ENCODE measurements at places on chromosomes 5 and 9.

- no peak for DNase-seq
These were observed 72.7 kb upstream of the ORM1 start for GRCh38 chr9:114250235-114250568.

- no peak for DNase-seq
These were observed 23.9 kb upstream of the TMC1 start for GRCh38 chr9:72497447-72498046.

GRCh38 chr5:122500245-122501088, 188.4 kb downstream of the SNCAIP start:
- peak; percentile 58 for DNase-seq

GRCh38 chr9:90881648-90882047, 80.0 kb downstream of the SYK start:
- peak; percentile 96 for DNase-seq

GRCh38 chr5:127515693-127516440, 1.6 kb upstream of the PRRC1 start:
- DNase-seq, result no peak

DNA sequence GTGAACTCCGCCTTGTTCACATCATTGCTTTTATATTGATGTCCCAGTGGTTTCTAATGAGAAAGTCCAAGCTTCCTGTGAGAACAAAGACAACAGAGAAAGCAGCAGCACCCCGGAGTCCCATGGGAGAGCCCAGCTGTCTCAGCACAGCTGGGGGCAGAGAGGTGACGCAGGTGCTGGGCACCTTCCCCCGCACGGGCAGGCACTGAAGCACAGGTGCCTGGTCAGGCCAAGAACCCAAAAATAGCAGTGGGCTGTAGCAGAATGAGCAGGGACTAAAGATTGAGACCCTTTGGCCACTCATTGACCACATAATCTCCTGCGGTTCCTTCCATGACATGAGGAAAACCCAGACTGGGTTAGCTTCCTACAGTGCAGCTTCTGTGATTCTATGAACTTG, 18.8 kb downstream of the SRD5A1 start:
- peak; percentile 92 for DNase-seq

- no peak for DNase-seq
These were observed 30.2 kb downstream of the RETREG1 start for GRCh38 chr5:16586556-16586955.

- peak; percentile 66 for DNase-seq
These were observed 36.0 kb downstream of the POC5 start for GRCh38 chr5:75681125-75681830.

- no peak for DNase-seq
These were observed 45.9 kb downstream of the CERT1 start for GRCh38 chr5:75465480-75465879.

DNA sequence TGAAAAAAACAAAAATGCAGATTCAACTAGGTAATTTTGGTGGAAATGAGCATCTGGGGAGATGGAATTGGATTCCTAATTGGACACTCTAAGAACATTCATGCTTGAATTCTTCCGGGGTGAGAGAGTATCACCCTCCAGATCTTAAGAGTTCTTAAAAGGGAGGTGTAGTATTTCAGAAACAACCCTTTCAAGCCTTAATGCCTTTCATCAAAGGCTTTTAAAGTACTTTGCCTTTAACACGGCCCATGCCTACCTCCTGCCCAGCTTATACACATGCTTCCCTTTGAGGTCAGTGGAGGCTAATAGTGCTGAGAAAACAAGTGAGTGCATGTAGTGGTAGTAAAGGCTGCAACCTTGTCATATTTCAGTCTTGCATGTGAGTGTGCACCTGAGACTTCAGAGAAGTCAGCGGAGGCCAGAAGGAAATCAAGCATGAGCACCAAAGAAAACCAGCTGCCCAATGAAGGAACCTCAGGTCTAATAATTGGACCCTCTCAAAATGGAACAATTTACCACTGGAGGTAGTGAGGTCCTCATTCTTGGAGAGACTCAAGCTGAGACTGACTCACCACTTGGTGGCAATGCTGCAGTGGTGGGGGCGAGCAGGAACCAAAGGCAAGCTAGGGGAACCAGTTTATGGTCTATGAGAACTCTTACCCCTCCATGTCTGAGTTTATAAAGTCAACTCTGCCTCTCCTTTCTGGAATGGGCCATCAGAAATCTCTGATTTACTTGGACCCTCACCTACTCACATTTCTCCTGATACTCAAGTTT, 98.4 kb upstream of the GDNF start:
- DNase-seq, result no peak

GRCh38 chr5:102755686-102756371, 724 bp downstream of the PAM start:
- DNase-seq, result peak; percentile 87

DNA sequence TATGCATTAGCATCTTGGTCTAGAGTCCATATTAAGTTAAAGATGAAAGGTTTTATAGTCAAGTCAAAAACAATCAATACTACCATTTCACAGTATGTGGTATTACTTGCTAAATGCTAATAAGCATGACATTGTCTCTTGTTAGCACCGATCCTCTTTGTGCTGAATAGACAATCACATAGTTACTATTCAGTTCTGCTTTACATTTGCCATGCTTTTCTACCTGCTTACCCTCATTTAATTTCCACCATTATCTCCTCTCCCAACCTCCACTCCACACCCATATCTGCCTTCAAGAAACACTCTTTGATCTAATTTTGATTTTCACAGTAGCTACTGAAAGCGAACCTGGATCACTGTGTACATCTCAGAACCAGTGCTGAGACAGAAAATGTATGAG, 16.8 kb downstream of the MEGF9 start:
- DNase-seq, result no peak

DNA sequence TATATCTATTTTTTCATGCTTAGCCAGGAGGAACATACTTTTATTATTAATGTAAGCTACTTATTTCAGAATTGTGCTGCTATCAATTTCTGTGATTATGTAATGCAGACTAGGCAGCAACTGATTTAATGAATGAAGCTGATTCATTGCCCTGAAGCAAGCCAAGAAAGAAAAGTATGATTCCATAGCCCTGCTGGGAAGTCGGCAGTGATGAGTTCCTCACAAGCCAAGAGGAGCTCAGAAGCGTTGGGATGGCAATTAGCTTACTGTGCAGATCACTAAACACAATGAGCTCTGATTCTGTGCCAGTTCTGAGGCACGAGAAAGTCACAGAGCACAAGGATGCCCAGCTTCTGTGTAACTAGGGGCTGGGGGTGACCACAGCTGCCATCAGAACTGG, 254.3 kb upstream of the KLF9 start:
- no peak for DNase-seq

DNA sequence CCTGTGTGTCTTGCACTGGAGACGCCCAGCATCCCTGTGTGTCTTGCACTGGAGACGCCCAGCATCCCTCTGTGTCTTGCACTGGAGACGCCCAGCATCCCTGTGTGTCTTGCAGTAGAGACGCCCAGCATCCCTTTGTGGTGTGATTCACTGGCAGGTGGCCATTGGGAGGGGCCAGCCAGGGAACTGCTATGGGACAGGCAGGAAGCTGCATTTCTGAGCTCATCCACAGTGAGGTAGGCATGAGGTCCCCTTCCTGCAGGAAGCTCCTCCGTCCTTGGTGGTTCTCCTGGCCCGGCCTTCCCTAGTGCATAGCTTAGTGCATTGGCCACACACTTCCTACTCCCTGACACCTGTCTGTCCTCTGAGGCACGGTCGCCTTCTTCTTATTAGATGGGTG, 43.5 kb downstream of the IRX1 start:
- no peak for DNase-seq

GRCh38 chr5:129766798-129767197, 18.9 kb downstream of the MINAR2 start:
- DNase-seq, result no peak

GRCh38 chr5:97242341-97242740, 59.3 kb upstream of the RIOK2 start:
- no peak for DNase-seq

GRCh38 chr5:13629218-13629617, 315.3 kb downstream of the DNAH5 start:
- no peak for DNase-seq

GRCh38 chr9:87592554-87593358, 95.1 kb downstream of the DAPK1 start:
- no peak for DNase-seq

- DNase-seq, result no peak
These were observed 197.1 kb downstream of the CEMIP2 start for GRCh38 chr9:71571186-71571585.

GRCh38 chr9:3321186-3321585, 204.6 kb downstream of the RFX3 start:
- no peak for DNase-seq

DNA sequence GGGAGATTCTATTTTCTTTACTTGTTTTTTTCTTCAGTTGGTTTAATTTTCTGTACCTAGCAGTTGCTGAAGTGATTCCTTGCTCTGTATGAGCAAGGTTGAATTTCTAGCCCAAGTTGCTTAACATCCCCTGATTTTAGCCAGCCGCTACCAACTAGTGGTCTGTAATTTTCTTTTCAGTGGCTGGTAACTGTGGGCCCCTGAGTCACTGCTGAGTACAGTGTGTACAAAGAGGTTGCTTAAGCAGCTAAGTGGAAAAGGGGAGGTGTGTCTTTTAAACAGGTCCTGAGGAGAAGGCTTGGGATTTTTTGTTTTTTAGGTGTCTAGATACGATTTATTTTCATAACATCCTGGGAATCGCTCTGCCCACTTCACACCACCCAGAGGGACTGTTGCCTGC, 254.7 kb downstream of the NR3C1 start:
- DNase-seq, result no peak

GRCh38 chr5:72066705-72067107, 40.6 kb upstream of the MAP1B start:
- no peak for DNase-seq

DNA sequence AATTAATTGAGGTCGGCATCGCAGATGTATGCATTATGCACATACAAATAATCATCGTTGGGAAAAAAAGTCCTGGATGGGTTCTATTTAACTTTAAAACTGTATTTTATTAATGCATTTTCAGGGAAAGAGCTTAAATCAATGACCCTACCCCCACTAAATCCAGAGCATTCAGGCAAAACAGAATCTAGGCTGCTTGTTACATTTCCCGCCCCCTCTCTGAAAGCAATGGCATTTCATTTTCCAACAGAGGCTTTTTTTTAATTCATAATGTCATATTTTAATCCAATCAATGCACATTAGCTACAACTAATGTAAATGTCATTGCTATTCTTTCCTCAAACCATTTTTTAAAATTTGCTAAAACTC, 117.4 kb upstream of the GRIA1 start:
- no peak for DNase-seq

DNA sequence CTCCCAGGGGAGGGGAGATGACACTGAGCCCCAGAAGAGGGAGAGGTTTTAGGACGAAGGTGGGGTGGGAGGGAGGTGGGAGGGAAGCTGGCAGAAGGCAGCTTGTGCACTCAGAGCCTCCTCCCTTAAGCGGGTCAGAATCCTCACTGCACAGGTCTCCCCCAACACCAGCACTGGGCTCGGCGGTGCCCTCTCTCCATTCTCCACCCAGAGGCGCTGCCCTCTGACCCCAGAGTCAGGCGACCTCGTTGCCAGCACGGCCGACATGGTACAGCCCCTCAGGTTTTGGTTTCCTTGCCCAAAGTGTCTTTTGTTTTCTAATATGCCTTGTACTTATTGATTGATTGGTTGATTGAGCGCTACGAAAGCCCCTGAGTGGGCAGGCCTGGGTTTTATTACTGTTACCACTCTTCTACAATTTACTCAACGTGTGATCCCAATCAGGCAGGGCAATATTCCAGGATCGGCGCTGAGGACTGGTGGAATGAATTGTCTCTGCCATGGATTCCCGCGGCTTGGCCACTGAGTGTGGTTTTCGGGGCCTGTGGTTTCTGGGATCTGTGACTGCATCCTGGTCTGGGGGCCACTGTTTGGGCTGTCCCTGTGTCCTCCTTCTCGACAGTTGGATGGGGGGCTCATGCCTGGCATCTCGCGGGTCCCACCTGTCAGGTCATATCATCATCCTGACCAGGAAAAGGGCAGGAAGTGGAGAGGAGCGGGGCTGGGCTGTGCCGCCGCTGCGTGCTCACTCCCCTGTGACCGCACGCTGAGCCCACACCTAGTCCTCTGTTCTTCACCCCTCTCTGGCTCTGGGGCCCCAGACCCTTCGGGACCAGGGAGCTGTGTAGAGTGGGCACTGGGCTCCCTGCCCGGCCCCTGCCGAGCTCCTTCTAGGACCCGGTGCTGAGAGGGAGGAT, 9.6 kb upstream of the FCN2 start:
- no peak for DNase-seq

DNA sequence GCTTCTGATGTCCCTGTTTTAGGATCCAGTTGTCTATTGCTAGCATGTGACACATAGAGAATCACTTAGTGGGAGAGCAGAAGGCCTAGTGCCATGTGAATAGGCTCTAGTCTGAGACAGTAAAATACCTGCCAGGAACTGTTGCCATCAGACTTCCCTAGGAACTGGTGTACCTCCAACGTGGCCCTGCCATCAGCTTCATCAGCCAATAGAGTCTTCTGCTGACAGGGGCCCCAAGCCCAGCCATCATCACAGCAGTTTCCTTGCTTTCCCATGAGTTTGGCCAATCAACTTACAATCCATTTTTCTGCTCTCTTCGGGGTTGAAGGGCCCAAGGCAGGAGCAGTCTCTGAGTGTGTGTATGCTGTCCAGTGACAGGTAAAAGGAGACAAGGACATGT, 128.4 kb upstream of the ADRA1B start:
- no peak for DNase-seq

- DNase-seq, result no peak
These were observed 114.7 kb upstream of the IL7R start for GRCh38 chr5:35741971-35742370.

GRCh38 chr5:39700523-39700922, 275.7 kb upstream of the DAB2 start:
- DNase-seq, result no peak

DNA sequence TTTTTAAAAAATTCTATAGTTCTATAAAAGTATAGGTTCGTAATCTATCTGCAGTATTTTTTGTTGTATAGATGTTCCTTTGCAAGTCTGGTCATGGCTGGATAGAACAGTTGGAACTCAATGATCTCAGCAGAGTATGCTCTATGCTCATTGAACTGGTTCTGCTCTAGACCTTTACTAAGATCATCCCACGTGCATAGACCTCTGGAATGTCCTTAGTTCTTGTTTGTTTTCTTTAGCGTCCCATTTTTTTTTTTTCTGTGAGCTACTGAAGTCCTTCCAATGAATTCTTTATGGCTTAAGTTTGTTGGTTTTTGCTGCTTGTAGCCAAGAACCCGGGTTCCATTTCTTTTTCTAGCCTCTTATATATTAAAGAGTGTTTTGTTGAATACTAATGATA, 3.5 kb downstream of the TMEM38B start:
- no peak for DNase-seq

- peak; percentile 80 for DNase-seq
These were observed 142.6 kb upstream of the LMX1B start for GRCh38 chr9:126471084-126471624.

DNA sequence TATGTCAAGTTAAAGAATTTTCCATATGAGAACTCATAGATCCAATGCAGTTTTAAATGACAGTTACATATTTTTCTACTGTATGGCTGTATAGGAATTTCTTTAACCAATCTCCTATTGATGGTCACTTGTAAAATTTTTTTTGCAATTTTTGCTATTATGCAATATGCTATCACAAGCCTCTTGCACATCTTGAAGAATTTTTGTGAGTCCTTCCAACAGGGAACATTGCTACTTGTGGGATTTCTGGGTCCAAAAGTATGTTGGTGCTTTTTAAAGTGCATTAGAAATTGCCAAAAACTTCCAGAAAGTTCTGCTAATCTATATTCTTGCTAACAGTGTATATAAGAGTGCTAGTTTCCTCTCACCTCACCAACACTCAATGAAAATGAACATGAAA, 65.1 kb downstream of the NPR3 start:
- no peak for DNase-seq
